Smooth muscle cell of the pulmonary artery (primary cell): ENCODE measurements at places on chromosomes 16 and 17. TPM values are rescaled to one million over a fixed set of nuclear protein-coding genes. Genes with fewer than 3 reads are reported as not detected.

Gene VMP1
- total RNA-seq: 144 and 174 TPM in 2 replicates

Gene PERCC1
- total RNA-seq: not detected in 2 replicates

Gene HS3ST4
- total RNA-seq: not detected in 2 replicates

Gene SLC6A4
- total RNA-seq: 3.9 and 4.0 TPM in 2 replicates

Gene CLEC19A
- total RNA-seq: not detected in 2 replicates

Gene USP32
- 77.7 and 85.7 TPM in 2 replicates for total RNA-seq

Gene ITGA2B
- 0.30 and 0.46 TPM in 2 replicates for total RNA-seq

Gene KRT39
- not detected in 2 replicates for total RNA-seq

Gene RHBDF1
- 67.0 and 69.4 TPM in 2 replicates for total RNA-seq

Gene FBXL16
- 0.07 and 0.13 TPM in 2 replicates for total RNA-seq
